Stimulated activated CD8-positive, alpha-beta memory T cell treated with anti-CD3 and anti-CD28 coated beads, Interleukin-7, amount 100 ng/mL, for 1 hour (primary cell): ENCODE measurements at places on chromosomes 1 and 21.

DNA sequence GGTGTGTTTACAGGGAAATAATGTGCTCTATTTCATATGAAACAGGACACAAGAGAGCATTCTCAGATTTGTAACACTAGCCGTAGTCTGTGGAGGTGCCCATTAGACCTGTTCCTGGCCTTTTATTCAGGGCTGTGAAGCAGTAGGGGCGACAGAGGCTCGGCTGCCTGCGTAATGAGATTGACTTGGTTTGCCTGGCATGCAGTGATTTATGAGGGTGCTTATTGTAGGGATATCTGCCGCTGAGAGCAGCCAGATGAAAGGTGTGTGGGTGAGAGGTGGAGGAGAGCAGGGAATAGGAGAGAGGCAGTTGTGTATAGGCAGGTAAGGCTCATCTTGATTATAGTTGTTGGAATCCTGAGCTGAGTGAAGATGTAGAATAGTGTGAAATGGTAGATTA is 51.3 kb downstream of the DNAJC6 start:
- no peak for DNase-seq

GRCh38 chr21:28138272-28138671 is 854.4 kb downstream of the LTN1 start:
- no peak for DNase-seq

- DNase-seq: no peak
Measured at GRCh38 chr1:37931102-37931360, 15.8 kb downstream of the INPP5B start.

DNA sequence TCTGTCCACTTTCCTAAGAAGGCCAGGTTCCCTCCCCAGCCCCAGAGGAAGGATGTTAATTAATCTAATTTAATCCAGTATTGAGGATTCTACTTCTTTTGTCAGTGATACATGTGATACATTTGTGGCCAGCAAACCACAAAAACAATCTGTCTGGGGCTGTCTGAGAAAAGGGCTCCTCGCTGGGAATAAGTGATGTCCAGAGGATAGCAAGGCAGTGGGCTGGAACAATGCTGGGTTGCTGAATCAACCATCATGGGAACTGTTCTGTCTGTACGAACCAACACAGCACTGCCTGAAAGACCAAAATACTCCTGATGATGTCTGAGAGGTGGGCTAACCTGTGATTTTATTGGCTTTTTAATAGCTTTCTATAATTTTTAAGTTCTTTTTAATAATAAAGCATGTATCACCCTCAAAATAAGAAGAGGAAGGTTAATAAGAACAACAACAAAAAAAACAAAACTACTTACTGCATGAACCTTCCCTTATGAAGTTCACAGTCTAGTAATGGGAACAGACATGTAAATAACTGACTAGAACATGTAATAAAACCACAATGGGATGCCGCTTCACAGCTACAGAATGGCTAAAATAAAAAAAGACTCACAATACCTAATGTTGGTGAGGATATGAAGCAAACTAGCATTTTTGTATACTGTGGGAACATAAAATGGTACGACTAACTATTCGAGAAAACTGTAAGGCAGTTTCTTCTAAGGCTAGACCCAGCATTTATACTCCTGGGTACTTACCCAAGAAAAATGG is 11.4 kb upstream of the ADAR start:
- no peak for DNase-seq

- no peak for DNase-seq
Measured at GRCh38 chr1:50214717-50215116, 106.0 kb downstream of the ELAVL4 start.

DNA sequence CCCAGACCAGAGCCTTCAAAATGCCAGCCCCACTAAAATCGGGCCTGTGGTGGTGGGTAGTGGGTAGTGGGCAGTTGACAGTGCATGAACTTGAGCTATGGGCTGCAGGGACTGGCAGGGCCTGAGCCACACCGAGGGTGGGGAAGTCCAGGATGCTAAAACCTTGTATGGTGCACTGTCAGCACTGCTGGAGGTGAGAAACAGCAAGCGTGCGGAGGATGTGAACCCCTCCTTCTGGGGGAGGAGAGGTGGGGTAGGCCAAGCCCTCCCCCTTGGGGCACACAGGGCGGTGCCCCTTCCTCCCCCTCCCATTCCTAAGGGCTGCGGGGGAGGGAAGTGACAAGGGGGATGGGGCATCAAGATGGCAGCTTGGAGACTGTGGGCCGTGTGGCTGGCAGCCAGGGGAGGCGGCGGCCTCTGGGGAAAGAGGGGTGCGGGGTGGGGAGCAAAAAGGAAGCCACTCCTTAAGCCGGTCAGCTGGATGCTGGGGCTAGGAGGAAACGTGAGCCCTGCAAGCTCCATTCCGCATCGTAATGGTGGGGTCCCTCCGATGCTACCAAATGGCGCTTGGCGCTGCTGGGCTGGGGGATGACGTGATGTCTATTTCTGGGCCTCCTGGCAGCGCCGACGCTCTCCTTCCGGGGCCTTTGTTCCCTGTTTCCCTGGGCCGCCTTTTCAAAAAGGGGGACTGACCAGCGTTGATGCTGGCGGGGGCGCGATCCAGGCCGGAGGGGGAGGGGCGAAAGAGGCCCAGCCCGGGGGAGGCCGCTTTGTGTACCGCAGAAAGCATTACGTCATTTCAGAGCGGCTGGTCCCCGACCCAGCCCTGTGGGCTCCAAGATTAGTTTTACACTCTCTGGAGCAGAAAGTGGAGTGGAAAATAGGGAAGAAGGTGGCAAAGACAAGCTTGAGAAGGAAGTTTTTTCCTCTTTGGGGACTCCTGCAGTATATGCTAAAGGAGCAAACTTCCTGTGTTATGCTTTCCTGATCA is 809 bp downstream of the SYT11 start:
- no peak for DNase-seq

DNA sequence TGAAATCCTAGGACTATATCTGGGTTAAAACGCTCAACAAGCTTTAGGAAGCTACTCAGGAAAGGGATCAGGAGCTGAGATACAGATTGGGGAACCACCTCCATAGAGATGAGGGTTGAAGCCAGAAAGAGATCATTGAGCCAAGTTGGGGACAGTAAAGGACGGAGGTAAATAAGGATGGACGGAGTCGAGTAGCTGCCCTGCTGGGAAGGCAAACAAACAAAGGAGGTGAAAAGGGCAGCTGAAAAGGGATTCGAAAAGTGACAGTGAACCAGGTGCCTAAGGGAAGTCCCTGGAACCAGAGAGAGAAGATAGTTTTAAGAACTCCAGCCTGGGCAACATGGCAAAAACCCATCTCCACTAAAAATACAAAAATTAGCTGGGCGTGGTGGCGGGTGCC is 6.3 kb upstream of the CAMSAP2 start:
- no peak for DNase-seq

- DNase-seq: no peak
Measured at GRCh38 chr1:154270833-154271232, 1.6 kb upstream of the HAX1 start.

- no peak for DNase-seq
Measured at GRCh38 chr1:181127898-181128453, 39.5 kb downstream of the IER5 start.

DNA sequence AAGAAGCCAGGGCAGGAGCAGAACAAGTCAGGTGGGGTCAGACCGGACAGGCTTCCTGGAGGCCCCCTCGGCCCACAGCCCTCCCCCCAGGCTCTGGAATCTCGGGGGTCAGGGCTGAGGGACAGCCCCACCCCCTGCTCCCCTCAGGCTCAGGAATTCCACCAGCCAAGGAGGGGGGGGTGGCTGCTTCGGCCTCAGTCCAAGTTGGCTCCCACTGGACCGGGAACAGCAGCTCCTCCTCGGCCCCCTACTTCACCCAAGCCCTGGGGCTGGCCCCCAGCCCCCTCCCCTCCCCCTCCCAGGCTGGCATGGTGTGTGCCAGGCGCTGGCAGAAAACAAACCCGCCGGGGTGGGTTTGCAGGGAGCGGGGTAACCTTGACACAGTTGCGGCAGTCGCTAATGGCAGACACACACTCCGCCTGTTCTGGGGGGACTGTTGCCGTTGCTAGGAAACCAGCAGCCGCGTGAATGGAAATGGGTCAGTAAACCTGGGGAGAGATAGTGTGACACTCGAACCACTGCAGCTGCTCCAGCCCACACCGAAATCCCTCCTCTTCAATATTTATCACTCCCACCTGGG is 32.4 kb downstream of the AHDC1 start:
- DNase-seq: no peak

DNA sequence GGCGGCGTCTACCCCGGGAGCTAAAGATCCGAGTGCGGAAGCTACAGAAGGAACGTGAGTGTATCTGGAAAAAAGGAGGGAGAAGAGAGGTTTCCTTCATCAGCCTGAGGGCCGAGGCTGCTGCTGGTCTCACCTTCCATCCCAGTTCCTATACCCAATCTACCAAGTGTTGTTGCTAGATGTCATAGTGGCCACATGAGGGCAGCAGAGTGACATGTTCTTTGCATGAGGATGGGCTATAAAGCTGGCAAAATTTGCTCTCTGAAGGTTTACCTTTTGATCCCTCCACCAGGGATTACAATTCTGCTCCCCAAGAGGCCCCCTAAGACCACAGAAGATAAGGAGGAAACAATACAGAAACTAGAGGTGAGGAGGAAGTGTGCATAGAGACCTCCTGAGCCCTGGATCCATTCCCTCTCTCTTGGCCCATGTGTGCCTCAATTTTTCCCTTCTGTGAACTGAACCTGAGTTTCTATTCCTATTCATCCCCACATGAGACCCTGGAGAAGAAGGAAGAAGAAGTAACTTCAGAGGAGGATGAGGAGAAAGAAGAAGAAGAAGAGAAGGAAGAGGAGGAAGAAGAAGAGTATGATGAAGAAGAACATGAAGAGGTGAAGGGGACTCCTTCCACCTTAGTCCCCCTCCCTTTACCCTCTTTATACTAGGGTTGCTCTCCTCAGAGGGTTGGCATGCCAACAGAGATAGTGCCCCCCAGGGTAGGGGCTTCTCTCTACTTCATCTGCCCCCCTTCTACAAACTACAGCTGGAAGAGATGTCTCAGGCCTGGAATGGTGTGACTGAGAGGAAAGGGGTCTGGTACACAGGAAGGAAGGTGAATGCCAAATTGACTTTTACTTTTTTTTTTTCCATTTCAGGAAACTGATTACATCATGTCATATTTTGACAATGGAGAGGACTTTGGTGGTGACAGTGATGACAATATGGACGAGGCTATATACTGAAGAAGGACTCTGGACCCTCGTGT is 13.3 kb downstream of the POLR3GL start:
- DNase-seq: no peak

- DNase-seq: no peak
Measured at GRCh38 chr1:95126366-95126765, 9.2 kb downstream of the TLCD4 start.

- no peak for DNase-seq
Measured at GRCh38 chr1:227776331-227776771, 39.1 kb upstream of the PRSS38 start.

GRCh38 chr1:231605149-231606100 is 21.2 kb upstream of the DISC1 start:
- DNase-seq: no peak

GRCh38 chr1:206521694-206522402 is 14.5 kb downstream of the RASSF5 start:
- DNase-seq: no peak

DNA sequence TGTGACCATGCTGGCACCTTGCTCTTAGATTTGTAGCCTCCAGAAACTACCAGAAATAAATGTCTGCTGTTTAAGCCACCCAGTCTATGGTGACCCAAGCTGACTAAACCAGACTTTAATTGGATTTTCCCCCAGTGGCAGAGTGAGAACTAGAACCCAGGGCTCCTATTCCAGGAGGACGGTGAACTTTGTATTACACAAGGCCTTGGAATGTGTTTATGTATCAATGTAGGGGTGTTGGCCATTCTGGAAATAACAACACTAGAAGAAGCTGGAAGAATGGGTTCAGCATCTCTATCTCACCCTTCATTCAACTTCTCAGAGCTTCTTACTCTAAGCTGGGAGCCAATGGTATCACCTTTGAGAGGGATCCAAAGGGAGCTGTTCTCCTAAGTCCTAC is 37.0 kb downstream of the ARHGEF11 start:
- no peak for DNase-seq

GRCh38 chr1:80827666-80828065 is 973.1 kb upstream of the ADGRL2 start:
- DNase-seq: no peak

DNA sequence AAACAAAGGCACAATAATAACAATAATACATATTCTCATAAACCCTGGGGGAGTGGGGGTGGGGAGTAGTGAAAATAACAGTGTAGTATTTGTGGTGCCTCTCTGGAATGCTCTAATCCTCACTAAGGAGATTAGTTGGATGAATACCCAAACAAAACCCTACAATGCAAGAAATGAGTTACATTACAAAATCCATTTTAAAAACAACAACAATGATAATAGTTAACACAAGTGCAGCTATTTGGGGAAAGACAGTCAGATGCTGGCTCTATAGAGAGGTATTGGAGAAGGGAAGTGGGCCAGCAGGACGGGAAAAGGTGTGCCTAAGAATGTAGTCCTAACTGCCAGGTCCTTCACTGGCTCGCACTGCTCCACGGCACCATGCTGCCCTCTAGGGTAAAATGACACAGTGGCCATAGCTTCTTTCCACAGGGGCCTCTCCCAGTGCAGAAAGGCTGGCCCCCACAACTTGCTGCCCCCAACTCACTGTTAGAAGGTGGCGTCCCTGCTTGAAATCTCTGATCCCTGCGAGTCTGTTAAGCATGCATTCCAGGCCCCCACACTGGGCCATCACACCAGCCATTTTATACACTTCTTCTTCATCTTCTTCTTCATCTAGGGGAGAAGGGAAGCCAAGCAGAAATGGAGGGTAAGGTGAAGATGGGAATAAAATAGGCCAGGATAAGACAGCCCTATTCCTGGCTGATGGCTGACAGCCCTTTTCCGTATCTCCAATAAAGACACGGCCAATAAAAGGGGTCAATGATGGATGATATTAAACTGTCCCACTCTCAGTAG is 113.8 kb downstream of the UBR4 start:
- no peak for DNase-seq

- DNase-seq: no peak
Measured at GRCh38 chr1:207883104-207883651, 27.7 kb downstream of the CD34 start.

DNA sequence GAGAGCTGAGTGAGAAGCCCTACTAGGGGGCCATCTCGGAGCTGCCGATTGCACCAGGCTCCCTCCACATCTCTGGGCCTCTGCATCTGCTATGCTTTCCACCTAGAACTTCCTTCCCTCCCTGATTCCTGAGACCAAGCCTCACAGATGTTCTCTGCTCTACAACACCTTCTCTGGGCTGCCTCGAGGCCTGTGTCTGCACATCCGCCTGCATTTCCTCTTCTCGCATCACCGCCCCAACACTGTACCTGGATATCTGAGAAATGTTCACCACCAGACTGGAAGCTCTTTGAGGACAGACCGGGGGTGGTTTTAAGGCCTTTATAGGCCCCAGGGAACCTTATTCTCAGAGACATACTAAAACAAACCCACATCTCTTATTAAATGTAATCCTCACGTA is 20.7 kb downstream of the CTNNBIP1 start:
- DNase-seq: no peak

GRCh38 chr21:30216041-30216723 is at the start of gene CLDN8:
Gene CLDN8, minus strand, starts transcription at chr21:30216097. Its CDS starts 172 bp downstream, at chr21:30215925.
- DNase-seq: no peak

- DNase-seq: no peak
Measured at GRCh38 chr1:17222557-17222956, 17.6 kb downstream of the PADI1 start.
